Foreskin fibroblast (primary cell): ENCODE measurements at places on chromosomes 6 and 20.

- DNase-seq, result no peak
Observed at GRCh38 chr6:161479376-161479775, 205.5 kb upstream of the AGPAT4 start.

DNA sequence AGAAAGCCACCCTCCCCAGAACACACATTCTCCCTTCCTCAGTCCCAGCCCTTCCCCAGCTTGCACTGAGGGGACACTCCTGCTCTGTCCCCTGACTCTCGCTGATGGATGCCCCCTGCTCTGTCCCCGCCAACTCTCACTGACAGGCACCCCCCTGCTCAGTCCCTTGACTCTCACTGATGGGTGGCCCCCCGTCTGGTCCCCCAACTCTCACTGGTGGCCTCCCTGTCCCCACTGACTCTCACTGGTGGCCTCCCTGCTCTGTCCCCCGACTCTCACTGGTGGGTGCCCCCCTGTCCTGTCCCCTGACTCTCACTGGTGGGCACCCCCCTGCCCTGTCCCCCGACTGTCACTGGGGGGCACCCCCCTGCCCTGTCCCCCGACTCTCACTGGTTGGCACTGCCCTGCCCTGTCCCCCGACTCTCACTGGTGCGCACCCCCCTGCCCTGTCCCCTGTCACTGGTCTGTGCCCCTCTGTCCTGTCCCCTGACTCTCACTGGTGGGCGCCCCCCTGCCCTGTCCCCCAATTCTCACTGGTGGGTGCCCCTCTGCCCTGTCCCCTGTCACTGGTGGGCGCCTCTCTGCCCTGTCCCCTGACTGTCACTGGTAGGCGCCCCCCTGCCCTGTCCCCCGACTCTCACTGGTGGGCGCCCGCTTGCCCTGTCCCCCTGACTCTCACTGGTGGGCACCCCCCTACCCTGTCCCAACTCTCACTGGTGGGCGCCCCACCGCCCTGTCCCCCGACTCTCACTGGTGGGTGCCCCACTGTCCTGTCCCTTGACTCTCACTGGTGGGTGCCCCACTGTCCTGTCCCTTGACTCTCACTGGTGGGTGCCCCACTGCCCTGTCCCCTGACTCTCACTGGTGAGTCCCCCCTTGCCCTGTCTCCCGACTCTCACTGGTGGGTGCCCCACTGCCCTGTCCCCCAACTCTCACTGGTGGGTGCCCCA is 60.9 kb downstream of the GINS1 start:
- DNase-seq, result no peak

DNA sequence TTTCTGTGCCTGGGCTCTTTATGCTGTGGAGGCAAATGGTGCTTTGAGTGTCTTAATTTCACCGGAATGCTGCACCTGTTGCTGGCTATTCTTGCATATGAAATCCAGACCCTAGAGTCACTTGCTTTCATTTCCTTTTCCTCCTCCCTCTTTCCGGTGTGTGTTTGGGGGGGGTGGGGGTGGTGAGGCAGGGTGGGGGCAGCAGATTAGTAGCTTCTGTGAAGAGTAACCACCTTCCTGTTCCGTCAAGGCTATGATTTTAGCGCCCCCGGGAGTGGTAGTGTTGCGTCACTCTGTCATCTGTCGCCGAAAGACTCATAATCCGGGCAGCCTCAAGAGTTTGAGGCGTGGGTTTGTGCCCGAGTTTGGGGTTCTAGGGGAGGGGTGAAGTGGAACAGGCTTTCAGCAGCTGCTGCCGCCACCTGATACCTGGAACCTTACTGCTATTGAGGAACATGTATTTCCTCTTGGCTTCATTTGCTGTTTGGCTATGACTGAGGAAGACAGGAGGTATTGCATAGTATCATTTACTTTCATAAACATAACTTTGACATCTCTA is 49.1 kb downstream of the UTRN start:
- DNase-seq, result no peak

- peak; percentile 62 for DNase-seq
Observed at GRCh38 chr20:17570347-17571152, 675 bp downstream of the DSTN start.

DNA sequence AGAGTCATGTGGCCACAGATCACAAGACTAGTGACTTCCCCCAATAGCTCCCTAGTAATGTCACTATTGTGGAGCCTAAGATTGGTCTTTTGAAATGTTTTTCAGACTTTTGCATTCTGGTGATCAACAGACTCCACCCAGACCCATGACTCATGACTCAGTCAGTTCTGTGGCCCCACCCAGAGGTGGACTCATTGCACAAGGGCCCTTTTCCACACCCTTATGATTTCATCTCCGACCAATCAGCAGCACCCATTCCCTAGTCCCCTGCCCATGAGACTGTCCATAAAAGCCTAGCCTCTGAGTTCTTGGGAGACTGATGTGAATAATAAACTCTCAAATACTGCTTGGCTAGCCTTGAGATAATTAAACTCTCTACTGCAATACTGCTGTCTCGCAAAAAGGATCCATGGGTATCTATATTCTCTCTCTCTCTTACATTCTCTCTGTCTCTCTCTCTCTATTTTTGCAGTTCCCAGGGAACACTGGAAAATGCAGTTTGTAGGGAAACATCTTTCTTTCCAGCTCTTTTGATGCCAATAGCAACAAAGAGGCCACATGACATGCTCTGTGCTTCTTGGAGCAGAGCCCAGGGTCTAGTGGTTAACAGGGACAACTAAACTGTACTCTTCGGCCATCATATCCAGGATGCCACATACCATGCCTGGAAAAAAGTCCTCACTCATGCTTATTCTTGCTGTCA is 71.3 kb upstream of the IYD start:
- peak; percentile 79 for DNase-seq

GRCh38 chr6:45696738-45697137 is 318.9 kb downstream of the CLIC5 start:
- no peak for DNase-seq

GRCh38 chr20:37231947-37232630 is 29.5 kb downstream of the GHRH start:
- no peak for DNase-seq

- DNase-seq, result no peak
Observed at GRCh38 chr6:166851911-166852310, 104.4 kb downstream of the RNASET2 start.

DNA sequence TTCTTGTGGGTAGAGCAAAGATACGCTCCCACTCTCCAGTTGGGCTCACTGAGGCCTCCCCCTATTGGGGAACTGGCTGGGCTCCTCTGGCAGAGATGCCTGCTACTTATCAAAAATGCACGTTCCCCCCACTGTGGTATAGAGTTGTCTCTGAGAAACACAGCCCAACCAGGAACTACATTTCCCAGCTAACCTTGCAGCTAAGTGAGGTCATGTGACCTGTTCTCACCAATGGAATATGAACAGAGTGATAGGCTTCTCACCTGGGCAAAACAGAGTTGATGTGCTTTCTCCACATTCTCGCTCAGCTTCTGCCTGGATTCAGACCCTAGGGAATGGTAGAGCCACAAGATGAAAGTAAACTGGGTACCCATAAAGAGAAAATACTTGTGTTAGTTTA is 49.1 kb upstream of the PTPRT start:
- no peak for DNase-seq

- DNase-seq, result no peak
Observed at GRCh38 chr6:129494099-129494498, 215.9 kb downstream of the ARHGAP18 start.

DNA sequence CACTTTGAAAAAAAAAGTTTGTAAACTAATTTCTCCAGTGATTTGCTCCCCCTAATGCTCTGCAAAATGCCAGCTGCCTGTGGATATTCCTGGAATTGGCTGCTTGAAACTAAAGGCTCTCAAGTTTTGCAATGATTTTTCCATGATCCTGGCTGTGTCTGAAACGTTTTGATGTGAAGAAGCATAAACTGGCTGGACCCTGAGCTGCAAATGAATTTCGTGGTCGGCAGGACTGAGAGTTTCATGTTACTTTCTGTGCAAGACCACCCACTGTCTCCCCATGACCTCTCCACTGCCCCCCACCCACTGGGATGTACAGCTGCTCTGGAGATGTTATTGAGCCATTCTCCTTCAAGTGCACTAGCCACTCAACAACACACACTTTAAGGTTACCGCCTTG is 171.3 kb upstream of the SSTR4 start:
- DNase-seq, result no peak

DNA sequence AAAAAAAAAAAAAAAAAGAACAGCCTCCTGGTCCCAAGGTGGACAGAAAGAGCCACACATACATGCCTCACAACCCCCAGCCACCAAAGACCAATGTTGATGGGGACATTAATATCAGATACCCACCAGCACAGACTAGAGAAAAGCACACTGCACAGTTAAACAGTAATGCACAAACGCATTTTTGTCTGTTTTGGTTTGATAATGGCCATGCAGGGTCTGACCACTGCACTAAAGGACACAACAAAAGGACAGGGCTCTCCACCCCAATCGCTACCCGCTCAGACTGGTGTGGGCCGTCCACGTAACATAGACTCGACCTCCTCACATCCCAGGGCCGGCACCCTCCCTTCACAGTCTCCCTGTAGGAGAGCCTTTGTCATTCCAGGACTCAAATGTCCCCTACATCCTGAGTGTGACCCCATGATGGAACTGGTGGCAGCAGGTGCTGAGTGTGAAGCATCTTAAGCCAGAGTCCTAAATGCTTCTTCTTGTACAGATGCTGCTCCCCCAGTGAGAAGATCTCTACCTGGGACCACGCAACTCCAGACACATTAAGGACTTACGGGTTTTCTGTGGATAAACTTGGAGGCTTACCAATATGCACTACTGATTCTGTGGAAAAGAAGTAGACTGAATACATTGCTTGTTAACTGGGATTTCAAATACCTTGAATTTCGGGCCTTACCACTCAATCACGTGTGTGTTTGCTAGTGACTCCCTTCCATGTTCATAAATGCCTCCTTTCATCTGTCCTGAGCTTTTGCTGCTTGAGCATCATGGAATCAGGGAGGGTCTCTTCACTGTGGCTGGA is 28.0 kb downstream of the RRBP1 start:
- no peak for DNase-seq

DNA sequence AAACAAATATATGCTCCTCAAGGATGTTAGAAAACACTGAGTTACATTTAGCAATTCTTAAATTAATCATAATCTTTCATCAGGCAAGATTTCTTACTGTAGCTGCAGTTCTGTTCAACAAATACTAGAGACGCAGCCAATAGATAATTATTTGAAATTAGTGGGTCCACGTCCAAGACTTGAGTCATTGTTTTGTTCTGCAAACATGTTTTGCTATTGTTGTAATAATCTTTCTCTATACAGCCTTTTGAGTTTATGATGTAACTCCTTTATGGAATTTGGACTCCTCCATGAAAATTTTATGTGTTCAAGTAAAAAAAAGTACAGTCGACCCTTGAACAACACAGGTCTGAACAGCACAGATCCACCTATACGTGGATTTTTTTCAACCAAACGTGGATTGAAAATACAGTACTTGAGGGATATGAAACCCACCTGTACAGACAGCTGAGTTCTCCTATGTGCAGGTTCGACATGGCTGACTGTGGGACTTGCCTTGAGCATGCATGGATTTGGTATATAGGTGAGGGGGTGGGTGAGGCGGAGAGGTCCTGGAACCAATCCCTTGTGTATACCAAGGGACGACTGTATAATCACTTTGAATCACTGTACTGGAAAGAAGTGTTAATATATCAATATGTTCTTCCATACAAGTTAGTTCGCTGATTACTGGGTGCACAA is 41.3 kb upstream of the SLC22A16 start:
- DNase-seq, result no peak

DNA sequence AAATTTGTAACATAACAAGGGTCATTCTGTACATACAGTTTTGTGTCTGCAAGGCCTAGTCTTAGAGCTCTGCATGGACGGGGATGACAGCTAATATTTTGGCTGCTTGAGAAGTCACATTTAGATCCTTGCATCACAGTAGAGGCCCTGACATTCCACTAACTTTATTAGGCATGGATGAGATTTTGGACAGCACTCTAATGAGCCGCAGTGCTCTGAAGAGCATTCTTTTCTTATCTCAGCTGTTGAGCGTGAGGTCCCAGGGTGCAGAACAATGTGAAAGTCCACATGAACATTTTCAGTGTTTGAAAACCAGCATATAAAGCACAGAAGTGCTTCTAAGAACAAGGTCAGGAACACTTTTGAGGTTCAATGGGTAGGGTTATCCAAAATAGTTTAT is 58.9 kb downstream of the IPCEF1 start:
- DNase-seq, result peak; percentile 57

- DNase-seq, result no peak
Observed at GRCh38 chr6:61682562-61682961, 603.5 kb downstream of the KHDRBS2 start.

DNA sequence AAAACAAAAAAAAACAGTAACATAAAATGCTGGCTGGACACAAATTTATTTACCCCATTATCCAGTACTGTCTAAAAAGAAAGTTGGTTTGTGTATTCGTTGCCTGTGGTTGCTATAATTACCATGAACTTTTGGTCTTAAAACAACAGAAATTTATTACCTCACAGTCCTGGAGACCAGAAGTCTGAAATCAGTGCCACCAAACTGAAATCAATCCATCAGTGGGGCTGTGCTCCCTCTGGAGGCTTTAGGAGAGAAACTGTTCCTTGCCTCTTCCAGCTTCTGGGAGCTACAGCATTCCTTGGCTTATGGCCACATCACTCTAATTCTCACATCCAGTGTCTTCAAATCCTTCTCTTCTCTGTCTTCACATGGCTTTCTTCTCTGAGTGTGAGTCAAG is 79.4 kb downstream of the SNX5 start:
- peak; percentile 65 for DNase-seq

GRCh38 chr6:158564243-158565121 is 4.6 kb downstream of the TMEM181 start:
- no peak for DNase-seq

DNA sequence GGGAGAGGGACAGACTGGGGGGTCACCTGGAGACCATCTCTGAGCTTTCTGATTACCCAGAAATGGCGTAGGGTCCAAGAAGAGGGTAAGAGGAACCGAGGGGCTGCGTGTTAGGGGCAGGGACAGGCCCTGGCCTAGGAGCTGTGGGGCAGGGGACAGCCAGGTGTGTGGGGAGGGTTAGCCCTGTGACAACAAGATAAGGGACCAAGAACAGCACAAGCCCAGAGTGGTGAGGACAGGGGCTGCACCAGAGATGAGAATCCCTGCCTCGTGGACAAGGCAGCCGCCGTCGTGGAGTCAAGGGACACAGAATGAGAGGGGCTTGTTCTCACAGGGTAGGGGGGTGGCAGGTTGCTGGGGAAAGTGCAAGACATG is 449 bp upstream of the AVP start:
- DNase-seq, result no peak

- DNase-seq, result peak; percentile 59
Observed at GRCh38 chr6:142929751-142930358, 15.1 kb downstream of the HIVEP2 start.
